ENCODE measurements at places on chromosomes 7 and 10.

- DNase-seq, result no peak
Observed at GRCh38 chr7:130228840-130229502, 21.3 kb downstream of the SSMEM1 start.

GRCh38 chr7:4713183-4713784 is 31.2 kb downstream of the FOXK1 start:
- DNase-seq, result no peak

GRCh38 chr7:17532861-17533404 is 234.5 kb downstream of the AHR start:
- DNase-seq, result no peak

DNA sequence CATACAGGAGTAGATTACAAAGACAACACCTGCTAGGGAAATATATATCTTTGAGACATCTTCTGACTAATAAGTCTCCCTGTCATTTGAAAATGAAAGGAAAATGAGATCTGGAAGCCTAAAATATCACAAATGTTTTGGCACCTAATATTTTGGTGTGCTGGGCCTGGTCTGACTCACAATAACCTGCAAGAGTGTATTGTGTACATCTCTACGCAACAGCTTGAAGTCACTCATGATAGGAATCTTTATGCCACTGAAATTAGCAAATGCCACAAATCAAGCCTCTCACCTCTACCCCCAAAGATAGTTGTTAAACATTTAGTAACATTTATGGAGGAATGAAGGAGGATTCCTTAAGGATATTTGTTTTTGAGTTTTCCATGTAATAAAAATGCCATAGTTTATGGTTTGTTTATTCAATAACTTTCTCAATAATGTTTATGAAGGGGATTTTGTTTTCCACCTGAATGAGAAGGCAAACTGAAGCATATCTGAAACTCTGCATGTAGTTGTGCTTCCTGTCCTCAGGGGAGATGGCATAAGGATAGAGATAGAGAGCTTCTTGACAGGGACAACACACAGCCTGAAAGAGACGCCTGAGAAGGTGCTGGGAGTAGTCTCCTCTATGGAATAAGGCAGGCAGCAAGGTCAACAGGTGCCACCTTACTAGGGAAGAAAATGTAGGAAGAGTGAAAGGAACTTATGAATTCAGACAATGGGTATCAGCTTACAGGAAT is 197.4 kb downstream of the AHR start:
- DNase-seq, result no peak

DNA sequence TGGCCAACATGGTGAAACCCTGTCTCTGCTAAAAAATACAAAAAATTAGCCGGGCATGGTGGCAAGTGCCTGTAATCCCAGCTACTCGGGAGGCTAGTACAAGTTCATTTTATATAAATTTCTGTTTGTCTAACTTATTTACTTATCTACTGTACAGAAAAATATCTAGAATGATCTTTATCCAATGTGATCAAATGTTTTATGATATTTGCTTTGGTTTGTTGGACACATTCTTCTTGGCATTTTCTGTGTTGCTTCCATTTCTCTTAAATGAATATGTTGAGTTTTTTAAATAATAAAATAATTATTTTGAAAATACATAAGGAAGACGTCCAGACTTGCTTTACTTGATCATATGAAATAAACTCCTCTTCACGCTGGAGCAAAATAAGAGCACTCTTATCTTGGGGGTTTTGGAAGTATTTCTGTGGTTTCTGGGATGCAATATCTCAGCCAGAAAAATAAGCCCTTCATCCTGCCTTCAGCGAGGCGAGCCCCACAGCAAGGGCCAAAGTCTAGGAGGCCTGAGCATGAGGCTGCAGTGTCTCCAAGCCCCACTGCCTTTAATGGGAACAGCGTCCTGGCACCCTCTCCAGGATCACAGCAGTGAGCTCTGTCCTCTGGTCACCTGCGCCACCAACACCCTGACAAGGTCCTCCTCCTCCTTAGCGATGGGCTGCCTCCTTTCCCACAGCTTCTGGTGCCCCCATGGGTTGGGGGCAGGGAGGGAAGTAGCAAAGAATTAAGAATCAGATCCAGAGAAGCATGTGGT is 480.2 kb downstream of the KCNMA1 start:
- DNase-seq, result no peak

DNA sequence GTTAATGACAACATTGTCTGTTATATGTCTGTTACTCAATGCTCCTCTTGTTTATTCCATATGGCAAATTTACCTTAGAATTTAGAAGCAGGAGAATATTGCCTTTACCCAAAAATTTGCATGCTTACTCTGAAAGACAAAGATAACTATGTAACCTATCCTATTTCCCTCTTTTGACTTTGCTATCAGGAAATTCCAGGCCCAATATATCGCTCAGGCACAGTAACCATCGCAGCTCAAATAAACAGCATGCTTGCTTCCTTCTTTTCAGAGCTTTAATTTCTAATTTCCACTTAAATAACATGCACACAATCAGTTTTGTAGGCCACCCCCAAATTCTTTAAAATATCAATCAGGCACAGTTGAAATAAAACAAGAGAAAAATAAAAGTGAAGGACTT is 57.8 kb downstream of the EBLN1 start:
- no peak for DNase-seq

DNA sequence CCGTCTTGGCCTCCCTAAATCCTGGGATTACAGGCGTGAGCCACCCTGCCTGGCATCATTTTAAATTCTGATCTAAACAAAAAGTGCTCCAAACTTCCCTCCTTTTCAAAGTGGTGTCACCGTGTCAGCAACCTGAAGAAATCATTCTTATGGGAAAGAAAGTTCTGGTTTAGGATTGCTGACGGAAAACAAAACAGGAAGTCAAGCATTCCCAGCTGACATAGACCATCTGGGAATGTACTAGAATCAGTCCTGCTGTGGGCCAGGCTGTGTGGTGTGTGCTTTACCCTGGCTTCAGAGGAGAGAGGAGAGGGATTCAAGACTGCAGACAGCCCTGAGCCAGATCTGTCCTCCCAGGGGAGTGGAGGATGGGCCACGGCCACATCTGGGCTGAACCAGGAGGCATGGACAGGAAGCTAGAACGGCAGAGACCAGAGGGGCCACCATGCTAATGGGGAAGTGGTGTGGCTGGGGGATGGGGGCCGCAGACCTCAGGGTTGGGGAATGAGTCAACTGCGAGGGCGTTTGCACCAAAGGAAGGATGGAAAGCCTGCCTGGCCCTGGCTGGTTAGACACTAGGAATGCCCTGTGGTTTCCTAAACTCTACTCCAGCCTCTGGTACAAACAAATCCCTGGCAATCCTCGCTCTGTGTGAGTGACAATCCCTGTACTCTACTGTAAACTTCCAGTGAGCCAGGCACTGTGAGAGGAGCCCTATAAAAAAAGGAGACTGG is 16.7 kb upstream of the CLIP2 start:
- no peak for DNase-seq

DNA sequence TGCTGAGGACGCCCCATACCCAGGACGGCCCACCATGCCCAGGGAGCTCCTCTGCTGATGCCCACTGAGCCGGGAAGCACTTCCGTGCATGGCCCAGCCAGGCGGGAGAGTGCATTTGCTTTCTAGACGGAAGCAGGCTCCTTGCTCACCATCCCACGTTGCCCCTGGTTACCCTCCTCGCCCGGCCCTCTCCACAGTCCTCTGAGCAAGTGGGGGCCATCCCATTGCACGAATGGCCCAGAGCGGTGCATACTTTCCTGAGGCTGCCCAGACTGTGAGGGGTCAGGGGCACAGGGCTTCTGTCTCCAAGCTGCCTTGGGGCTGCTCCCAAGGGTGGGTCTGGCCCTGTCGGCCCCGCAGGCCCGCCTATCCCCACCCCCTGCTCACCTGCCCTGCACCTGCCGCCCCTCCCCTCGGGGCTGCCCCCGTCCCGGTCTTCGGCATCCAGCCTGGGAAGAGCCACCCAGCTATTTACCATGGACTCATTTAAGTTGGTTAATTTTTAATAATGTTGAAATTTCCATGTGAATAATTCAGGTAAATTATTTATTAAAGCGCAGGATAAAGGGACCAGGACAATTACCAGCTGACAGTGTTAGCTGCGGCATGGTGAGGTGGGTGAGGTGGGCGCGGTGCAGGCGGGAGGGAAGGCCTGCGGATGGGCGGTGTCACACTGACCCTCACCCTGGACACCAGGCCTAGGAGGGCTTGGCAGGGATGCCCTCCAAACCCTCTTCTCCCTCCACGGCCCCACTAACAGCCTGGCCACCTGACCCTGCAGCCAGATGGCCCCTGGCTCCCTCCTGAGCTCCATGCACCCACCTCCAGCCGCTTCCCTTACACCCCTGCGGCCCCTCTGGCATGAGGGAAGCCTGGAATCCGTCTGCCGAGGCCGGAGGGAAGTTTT is 104.4 kb downstream of the MICALL2 start:
- no peak for DNase-seq

DNA sequence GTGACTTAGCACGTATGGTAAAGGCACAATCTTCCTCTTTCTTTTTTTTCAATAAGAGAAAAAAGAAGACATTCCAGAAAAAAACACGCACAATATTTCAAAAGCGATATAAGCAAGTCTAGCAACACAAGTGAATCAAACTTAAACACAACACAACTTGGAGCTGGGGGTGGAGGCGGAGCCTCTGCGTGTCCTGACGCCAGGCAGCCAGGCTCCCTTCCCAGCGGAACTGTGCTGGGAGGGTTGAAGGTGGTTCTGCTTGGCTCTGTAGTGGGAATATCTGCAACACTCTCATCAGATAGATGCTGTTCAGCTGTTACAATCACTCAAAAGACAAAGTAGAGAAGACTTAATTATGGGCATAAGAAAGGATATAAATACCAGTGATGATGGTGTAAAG is 211.4 kb downstream of the WDR37 start:
- DNase-seq, result no peak

GRCh38 chr10:123870260-123870659 is 21.3 kb downstream of the CPXM2 start:
- DNase-seq, result no peak

GRCh38 chr10:62016623-62017490 is 115.4 kb downstream of the ARID5B start:
- no peak for DNase-seq

GRCh38 chr10:58546722-58547445 is 34.2 kb downstream of the BICC1 start:
- DNase-seq, result no peak

DNA sequence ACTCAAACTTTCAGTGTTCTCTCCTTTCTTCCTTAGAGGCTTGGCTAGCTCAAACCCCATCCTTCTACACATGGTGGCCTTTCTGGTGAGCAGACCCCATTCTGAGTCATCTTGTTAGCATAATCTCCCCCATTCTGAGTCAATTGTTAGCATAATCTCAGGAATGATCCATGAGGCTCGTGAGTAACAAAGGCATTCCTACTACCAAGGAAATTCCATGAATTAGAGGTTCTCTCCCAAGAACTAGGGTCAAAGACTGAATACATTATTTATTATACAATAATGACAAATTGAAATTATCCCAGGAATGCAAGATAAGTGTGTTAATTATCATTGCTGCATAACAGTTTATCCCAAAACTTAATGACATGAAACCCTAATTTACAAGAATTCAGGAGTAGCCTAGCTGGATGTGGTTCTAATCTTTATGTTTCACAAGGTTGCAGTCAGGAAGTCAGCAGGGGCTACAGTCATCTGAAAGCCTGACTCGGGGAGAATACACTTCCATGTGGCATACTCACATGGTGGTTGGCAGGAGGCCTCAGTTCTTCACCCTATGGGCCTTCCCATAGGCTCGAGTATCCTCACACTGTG is 100.2 kb downstream of the MMRN2 start:
- DNase-seq, result no peak

GRCh38 chr10:17059197-17059688 is 70.4 kb downstream of the CUBN start:
- DNase-seq, result no peak

GRCh38 chr10:84590327-84591193 is 262.2 kb downstream of the CCSER2 start:
- DNase-seq, result no peak

DNA sequence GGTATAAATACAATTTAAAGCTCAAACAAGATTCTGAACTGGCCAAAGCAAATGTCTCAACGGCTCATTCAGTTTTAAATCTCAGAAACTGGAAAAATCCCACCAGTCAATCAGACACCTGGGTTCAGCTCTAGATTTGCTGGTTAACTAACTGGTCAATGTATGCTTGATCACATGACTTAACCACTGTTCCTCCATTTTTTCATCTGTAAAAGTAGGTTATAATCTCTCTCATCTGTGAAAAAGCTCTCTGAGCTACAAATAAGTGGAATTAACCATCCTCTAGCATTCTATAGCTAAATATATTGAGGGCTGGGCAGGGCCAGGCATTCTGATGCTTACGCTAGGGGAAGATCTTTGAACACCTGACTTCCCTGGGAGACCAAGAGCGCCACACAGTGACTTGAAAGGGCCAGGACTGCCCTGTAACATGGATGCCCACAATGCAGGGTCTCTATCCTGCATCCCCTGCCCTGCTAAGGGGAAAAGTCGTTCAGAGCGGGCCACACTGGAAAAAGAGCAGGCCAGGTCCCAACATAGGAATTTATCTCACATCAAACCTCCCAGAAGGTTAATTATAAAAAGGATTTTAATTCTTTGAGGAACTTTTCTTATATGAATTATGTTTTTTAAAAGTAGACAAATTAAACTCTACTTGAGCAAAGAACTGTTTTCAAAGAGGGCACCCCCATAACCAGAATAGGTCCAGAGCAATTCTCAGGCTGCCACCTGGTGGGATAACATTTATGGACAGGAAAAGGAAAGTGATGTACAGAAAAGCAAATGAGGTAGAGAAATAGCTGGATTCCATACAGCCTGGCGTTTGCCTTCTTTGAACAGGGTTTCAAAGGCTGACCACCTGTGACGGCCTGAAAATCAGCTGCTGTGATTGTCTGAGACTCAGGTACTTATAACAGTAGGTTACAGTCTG is 1.8 kb downstream of the RP9 start:
- peak; percentile 14 for DNase-seq

- no peak for DNase-seq
Observed at GRCh38 chr10:91350651-91351081, 59.5 kb upstream of the HECTD2 start.

- DNase-seq, result no peak
Observed at GRCh38 chr7:16317406-16317805, 103.9 kb downstream of the CRPPA start.

- DNase-seq, result no peak
Observed at GRCh38 chr7:7136466-7137381, 45.6 kb upstream of the C1GALT1 start.

DNA sequence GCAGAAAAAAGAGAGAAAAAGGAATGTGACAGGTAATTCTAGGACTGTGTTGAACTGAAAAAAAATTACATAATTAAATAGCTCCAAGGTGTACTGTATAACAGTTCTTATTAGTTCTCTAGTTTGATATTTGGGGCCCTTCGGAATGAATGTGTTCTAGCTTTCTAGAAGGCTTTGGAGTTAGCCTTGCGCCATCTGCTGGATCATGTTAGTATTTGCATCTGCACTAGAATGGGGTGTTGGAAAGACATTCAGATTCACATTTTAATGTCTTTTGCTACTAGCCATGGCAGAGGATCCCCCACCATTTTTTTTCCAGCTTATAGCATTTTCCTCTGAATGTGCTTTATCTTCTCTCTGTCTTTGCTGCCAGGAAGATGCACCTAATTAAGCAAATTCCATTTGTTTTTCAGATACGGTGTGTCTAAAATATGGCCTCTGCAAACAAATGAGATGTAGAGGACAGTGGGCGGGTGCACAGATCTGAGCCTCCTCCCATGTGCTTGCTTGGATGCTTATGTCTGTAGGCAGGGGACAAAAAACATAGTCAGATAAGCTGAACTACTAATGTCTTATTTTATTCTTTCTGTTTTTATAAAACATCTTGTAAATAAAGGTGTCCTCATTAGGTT is 238.5 kb downstream of the PHF14 start:
- DNase-seq, result peak; percentile 4

- no peak for DNase-seq
Observed at GRCh38 chr7:44696728-44697127, 51.9 kb upstream of the ZMIZ2 start.

Data from T-cell (primary cell).